Prostate gland (tissue), 2 donors: ENCODE measurements at places on chromosomes 12 and 14. TPM values are rescaled to one million over a fixed set of nuclear protein-coding genes. Genes with fewer than 3 reads are reported as not detected.

- no peak overlapping the region for H3K27ac ChIP-seq
- no peaks in the 10 kb centered on the region for H3K4me1 ChIP-seq
- no peak overlapping the region for H3K4me3 ChIP-seq
- no peaks in the 10 kb centered on the region for H3K27me3 ChIP-seq
- DNase-seq = no peak
Observed at GRCh38 chr12:19288603-19289244, 150.6 kb upstream of the AEBP2 start.

- peaks cover 6% of the 10 kb centered on the region for H3K36me3 ChIP-seq
- DNase-seq = no peak
- H3K4me1 ChIP-seq = peaks cover 4% of the 10 kb centered on the region
- no peaks in the 10 kb centered on the region for H3K27me3 ChIP-seq
Observed at GRCh38 chr12:53532524-53533445, 25.5 kb upstream of the NPFF start.

The RPL10L gene
- 7.8 TPM for total RNA-seq

The OASL gene
- total RNA-seq = 0.91 TPM

DNA sequence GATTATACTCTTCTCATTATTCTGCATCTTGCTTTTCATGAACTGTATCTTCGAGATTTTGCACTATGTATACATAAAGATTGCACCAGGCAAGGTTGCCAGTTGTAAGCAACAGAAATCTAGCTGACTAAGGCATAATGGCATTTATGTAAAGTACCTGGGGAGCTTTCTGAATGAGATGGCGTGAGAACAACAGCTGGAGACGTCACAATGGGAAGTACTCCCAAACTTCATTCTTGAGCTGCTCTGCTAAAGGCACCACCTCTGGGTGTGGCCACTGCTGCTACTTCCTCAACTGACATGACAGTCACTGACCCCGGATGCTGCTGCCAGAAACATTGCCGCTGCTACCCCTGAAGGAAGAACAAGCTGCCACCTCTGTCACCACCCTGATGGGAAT is 220.7 kb downstream of the NOVA1 start:
- no peaks in the 10 kb centered on the region for H3K27me3 ChIP-seq
- DNase-seq = no peak
- H3K4me1 ChIP-seq = no peaks in the 10 kb centered on the region
- no peaks in the 10 kb centered on the region for H3K36me3 ChIP-seq
- no peak overlapping the region for H3K4me3 ChIP-seq

GRCh38 chr12:69905801-69906200 is 80.8 kb downstream of the MYRFL start:
- H3K36me3 ChIP-seq = no peaks in the 10 kb centered on the region
- no peaks in the 10 kb centered on the region for H3K27me3 ChIP-seq
- no peak overlapping the region for H3K4me3 ChIP-seq
- no peaks in the 10 kb centered on the region for H3K4me1 ChIP-seq
- DNase-seq = no peak

- DNase-seq = peak; percentile 25
- H3K27ac ChIP-seq = no peak overlapping the region
- H3K4me3 ChIP-seq = no peak overlapping the region
- no peaks in the 10 kb centered on the region for H3K27me3 ChIP-seq
- H3K36me3 ChIP-seq = no peaks in the 10 kb centered on the region
Observed at GRCh38 chr12:102769323-102769916, 147.6 kb downstream of the PAH start.

DNA sequence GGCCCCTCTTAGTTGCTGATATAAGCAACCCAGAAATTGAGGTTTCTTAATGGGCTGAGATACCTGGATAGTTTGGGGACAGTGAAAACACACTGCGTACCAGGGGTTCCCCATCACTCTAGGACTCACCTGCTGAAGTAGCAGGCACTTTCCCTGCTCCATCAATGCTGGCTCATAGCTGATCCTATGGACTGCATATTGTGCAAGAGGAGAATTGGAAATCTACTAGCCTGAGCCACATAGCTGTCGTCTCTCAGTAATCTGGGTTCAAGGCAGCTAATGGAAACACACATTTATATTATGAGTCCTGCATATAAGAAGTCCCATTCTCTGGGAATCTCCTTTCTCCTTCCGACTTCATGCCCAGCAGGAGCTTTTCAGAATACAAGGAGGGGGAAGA is 7.3 kb upstream of the DUSP6 start:
- H3K4me3 ChIP-seq = no peak overlapping the region
- DNase-seq = no peak
- no peak overlapping the region for H3K27ac ChIP-seq
- peaks cover 8% of the 10 kb centered on the region for H3K4me1 ChIP-seq

The PRPH gene
- total RNA-seq = 11.4 TPM

DNA sequence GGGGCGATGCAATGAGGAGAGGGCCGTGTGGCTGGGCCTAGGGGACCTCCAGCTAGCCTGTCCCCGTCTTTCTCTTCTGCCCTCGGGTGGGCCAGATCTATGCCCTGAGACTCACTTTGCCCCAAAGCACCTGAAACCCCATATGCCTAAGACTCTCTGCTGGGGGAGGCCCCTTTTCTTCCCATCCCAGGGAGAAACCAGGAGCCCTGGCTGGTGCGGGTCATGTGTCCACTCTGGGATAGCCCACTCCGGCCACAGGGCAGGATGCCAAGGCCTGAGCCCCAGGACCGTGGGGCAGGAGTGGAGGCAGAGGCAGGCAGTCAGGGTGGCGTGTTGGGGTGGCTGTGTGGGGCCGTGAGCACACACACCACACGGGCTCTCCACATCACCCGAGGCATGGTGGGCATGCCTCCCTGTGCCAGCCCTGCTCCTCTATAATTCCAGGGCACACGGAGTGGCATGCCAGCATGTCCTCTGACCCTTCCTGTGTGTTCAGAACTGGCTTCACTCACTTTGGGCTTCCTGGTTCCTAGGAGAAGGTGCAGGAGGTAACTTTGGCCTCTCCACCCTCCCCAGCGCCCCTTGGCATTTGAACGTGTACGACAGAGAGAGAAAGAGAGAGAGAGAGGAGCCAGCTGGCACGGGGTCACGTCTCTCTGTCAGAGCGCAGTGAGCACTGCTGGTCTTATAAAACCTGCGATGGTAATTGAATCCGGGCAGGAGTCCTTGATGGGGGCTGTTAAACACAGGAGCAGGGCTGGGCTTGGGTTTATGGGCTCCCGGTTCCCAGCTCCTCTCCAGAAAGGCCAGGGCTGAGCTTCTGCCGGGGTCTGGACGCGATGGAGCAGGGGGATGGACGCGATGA is 144.2 kb downstream of the KIF26A start:
- no peak overlapping the region for H3K27ac ChIP-seq
- no peak overlapping the region for H3K4me3 ChIP-seq
- peaks cover 5% of the 10 kb centered on the region for H3K27me3 ChIP-seq
- no peak for DNase-seq
- peaks cover 5% of the 10 kb centered on the region for H3K4me1 ChIP-seq

- H3K27me3 ChIP-seq = no peaks in the 10 kb centered on the region
- no peak overlapping the region for H3K4me3 ChIP-seq
Observed at GRCh38 chr12:103379670-103380069, 116.1 kb downstream of the C12orf42 start.

The ITGB7 gene
- 1.2 TPM for total RNA-seq

GRCh38 chr12:143964-144649 is 69.8 kb downstream of the SLC6A12 start:
- no peaks in the 10 kb centered on the region for H3K27me3 ChIP-seq
- H3K27ac ChIP-seq = no peak overlapping the region
- H3K36me3 ChIP-seq = no peaks in the 10 kb centered on the region
- H3K4me1 ChIP-seq = no peaks in the 10 kb centered on the region
